ENCODE measurements at places on chromosomes 1 and 21.
A peak's percentile ranks its signal among the peaks of the same experiment; 100 is the strongest.

DNA sequence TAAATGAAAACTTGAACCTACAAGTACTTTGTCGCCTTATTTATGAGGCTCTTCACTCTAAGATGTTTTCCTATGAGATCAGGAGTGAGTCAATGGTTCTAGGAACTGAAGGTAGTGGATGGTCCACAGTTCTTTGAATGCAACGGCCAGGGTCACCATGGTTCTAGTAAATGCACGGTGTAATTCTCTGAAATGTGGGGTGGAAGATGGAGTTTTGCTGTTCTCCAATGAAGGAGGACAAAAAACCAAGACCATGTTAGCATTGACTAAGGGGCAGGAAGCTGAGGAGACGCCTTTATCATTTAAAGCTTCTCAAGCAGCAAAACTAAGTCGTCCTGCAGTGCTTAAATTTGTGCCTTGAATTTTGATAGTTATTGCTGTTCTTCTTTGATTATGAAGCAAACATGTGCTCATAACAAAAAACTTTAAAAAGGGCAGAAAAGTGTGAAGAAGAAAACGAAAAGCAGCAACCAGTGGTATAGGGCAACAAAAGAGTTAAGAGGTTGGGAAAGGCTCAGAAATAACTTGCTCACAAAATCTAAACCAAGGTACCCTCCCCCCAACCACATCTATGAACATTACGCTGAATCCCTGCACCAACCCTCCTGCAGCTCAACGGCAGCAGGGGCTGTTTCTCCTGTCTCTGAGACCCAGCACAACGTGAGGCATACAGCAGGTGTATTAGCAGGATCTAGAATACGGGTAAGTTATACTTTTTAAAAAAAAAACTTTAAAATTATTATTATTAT, 85.0 kb downstream of the MRPL37 start:
- DNase-seq: no peak

GRCh38 chr1:175494011-175494554, 249.3 kb downstream of the TNR start:
- DNase-seq: no peak

DNA sequence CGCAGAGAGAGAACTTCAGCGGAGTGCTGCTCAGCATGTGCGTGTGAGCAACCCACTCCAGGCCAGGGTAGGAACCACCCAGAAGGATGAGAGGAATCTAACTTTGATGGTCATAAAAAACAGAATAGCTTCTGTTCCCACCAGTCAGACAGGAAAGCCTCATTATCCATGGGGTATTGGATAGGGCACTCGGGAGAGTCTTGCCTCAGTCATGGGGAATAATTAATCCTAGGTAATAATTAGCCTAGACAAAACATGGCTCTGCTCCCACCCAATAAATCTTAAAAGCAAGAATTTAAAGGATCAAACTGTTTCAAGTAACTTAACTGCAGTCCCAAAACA, 35.3 kb downstream of the LDLRAD1 start:
- no peak for DNase-seq

GRCh38 chr1:74790453-74790852, 57.5 kb downstream of the TYW3 start:
- peak; percentile 4 for DNase-seq

DNA sequence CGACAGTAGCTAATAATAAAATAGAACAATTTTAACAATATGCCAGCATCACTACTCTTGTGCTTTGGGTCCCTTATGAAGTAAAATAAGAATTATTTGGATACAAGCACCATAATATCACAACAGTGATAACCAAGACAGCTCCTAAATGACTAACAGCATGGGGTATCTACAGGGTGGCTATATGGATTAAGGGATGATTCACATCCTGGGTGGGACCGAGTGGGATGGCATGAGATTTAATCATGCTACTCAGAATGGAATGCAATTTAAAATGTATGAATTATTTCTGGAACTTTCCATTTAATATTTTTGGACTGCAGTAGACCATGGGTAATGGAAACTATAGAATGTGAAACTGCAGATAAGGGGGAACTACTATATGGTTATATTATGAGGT, 28.1 kb upstream of the B3GALNT2 start:
- DNase-seq: peak; percentile 25

DNA sequence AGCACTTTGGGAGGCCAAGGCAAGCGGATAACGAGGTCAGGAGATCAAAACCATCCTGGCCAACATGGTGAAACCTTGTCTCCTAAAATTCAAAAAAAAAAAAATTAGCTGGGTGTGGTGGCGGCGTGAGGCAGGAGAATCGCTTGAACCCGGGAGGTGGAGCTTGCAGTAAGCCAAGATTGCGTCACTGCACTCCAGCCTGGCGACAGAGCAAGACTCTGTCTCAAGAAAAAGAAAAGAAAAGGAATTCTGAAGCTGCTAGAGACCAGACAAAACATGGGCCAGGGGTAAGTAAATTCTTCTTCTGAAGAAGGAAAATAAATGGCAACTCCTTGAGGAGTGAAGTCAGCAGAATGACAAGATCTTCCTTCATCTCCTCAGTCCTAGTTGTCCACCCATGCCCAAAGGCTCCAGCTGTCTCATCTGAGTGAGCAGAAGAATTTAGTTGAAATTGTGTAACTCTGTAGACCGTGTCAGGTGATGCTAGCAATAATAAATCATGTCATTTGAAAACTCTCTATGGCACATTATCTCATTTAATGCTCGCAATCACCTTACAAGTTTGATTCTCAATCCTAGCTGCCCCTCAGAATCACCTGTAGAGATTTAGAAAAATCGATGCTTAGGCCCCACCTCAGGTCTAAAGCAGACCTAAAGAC, 14.3 kb downstream of the PDZK1 start:
- no peak for DNase-seq

DNA sequence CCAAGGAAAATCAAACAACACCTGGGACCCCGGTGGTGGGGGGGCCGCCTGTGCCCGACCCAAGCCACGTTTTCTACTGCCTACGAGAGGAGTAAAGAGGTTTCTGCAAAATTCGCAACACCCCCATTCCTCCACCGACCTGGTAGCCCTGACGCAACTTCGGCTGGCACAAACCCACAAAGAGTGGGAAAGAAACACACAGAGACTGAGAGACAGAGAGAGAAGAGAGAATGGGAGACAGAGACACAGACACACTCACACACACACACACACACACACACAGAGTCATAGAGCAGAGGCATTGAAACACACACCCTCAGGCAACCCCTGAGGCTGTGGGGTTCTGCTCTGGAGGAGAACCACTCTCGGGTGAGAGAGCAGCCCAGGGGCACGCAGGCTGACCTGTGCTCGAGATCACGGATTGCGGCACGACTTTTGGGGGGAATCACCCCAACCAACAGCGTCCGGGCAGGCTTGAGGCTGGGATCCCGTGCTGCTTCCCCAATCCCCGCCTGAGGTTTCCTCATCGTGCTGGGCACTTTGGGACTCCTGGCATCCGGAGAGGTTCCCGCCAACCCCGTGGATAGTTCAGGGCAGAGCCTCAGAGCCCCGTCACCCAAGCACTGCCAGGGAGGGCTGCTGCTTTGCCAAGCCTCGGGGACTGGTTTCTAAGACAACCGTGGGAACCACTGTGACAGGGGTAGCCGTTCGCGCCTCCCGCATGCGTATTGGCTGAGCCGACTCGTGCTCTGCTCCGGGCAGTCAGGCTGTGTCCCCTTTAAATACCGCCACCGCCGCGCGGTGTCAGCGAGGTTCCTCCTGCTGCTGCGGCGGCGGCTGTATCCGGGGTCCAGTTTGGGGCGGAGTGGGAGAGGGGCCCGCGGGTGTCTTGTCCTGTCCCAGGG, 682.4 kb upstream of the TPTE start:
- DNase-seq: no peak

GRCh38 chr1:59079434-59080140, 217.3 kb upstream of the FGGY start:
- DNase-seq: no peak

GRCh38 chr1:69861641-69862040, 293.9 kb downstream of the LRRC7 start:
- no peak for DNase-seq

DNA sequence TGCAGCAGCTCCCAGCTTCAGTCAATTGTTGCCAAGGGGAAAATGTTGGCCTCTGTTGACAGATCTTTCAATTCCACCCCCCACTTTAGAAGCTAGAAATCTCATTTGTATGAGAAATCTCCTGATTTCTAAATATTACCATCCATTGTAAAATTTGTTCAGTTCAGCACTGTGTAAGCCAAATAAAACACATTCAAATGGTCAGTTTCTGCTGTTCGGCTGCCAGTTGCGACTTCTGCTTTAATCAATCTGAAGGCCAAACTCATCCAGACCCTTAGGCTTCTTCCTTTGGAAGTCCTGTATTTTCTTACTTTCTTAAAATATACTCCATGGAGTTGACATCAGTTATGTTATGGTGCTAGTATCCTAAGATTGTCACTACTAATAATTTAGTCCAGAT, 281.2 kb upstream of the ZRANB2 start:
- no peak for DNase-seq

DNA sequence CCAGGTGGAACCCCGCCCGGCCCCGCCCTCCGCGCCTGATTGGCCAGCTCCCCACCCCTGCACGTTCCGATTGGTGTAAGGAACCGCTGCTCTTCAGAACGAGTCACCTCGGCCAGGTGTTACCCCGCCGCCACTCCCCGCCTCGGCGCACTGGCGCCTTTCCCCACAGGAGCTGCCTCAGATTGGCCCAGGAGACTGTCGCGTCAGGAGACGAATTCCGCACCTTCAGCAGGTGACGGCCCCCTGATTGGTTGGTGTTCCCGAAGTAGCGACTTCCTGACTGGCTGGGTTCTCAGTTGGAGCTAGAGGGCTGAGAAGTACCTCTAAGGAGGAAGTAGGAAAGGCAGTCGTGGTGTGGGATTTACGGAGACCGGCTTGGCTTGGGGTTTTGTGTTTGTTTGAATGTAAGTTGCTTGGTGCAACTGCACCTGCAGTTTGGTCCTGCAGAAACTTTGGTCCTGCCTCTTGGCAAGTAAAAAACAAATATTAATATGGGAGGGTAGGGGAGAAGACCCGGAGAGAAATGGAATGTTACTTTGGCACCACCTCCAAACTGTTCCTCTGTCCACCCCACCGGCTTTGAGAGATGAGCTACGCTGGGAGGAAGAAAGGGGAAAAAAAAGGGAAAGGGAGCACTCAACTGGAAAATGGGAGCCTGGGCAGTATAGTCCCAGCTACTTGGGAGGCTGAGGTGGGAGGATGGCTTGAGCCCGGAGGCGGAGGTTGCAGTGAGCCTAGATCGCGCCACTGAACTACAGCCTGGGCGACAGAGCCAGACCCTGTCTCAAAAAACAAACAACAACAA, 415 bp upstream of the F11R start:
- peak; percentile 98 for DNase-seq

- no peak for DNase-seq
Observed at GRCh38 chr1:54795356-54795665, 5.8 kb downstream of the TTC22 start.

- DNase-seq: no peak
Observed at GRCh38 chr1:103111926-103112325, 3.6 kb upstream of the COL11A1 start.

DNA sequence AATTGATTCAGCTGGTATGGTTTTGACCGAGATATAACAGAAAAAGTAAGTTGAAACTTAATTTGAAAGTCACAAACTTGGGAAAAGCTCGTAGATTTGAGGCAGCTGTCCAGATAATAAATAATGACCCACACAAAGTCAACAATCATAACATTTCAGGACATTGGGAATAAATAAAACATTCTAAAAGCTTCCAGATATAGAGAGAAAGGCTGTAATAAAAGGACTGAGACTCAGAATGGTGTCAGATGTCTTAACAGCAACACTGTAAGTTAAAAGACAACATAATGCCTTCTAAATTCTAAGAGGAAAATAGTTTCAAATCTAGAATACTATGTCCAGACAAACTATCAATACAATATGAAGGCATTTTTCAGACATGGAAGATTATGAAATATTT, 163.3 kb downstream of the CDC42BPA start:
- no peak for DNase-seq

DNA sequence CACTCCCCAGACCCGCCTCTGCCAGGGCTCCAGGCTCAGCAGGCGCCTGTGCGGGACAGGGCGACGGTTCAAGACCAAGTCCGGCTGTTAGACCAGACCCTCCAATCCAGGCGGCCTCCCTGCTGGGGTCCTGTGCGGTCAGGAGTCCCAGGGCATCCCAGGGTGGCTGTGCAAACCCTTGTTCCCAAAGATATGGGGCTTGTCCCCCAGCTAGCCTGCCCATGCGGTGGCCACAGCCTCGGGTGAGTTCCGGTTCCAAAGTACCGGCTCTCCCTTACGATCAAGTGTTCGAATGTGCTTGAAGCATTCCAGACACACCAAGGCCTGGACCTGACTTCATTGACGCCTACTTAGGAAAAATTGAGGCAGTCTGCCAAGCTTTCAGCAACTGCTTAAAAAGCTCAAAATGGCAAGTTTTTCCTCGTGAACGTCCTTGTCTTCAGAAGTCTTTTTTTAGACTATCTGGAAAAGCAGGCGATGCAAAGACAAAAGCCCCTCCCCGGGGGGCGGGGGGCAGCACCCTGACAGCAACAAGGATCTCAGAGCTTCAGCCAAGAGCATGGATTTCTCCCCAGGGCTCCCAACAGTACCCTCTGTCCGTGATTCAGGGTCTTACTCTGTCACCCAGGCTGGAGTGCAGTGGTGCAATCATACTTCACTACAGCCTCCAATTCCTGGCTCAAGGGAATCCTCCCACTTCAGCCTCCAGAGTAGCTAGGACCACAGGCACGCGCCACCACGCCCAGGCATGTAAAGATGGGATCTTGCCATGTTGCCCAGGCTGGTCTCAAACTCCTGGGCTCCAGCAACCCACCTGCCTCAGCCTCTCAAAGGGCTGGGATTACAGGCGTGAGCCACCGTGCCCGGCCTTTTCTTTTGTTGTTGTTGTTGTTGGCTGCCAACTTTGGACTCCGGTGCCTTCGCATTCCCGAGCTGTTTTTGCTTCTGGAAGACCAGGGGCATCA, 2.3 kb downstream of the FAAP20 start:
- DNase-seq: no peak

DNA sequence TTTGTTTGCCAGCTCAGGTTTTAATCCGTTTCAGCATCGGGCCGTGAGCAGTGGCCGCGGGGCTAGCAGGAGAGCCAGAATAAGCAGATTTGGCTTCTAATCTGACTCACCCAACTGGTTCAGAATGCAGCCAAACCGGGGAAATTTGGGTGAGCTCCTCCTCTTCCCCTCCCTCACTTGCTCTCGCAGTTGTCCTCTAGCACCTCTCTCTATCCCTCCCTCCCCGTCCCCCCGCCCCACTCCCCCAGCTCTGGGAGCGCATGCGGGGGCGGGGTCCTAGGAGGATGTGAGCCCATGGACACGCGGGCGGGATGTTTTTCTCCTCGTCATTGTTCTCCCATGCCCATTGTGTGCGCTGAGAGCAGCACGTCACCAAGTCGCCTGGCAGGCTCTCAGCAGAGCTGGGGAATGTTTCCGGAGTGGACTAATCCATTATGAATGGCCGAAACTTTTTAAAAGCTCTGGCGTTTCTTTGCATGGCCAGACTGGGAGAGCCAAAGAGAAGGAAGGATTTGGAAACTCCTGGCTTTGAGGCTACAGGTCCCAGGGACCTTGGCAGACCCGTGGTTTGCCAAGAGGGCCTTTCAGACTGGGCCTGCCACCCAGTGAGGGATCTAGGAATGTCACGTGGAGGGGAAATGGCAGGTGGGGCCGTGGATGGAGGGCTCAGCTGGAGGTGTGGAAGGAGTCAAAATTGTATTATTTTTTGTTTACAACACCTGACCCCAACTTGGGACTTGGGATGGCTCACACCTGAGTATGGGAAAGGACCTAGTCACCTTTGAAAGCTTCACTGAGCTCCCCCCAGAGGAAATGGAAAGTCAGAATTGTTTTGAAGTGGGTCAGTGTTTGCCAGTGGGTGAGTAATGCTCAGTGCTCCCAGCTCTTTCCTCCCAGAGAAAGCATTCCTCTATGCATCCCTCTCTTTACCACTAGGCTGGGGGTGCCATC, 39.2 kb downstream of the CDK18 start:
- DNase-seq: peak; percentile 28

- no peak for DNase-seq
Observed at GRCh38 chr1:96649301-96649700, 72.3 kb upstream of the PTBP2 start.
